ENCODE measurements at places on chromosomes 2 and 18.
A peak's percentile ranks its signal among the peaks of the same experiment; 100 is the strongest.

- no peak for DNase-seq
Measured at GRCh38 chr2:189512879-189513278, 67.7 kb downstream of the SLC40A1 start.

DNA sequence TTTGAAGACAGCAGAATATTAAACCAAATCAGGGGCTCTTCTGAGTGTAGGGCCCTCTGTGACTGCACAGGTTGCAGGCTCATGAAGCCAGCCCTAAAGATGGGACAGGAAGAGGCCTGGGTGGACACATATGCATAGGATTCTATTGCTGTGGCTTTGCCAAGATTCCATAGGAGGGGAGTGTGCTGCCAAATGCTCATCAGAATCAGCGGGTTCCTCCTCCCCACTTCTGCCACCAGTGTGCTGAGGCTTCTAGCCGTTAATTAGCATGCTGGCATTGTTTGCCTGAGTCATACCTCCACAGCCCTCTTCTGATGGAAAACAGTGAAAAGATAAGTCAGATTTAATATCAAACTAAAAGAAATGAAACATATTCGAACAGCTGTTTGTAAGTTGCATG lies 103.9 kb upstream of the TMEFF2 start:
- no peak for DNase-seq

DNA sequence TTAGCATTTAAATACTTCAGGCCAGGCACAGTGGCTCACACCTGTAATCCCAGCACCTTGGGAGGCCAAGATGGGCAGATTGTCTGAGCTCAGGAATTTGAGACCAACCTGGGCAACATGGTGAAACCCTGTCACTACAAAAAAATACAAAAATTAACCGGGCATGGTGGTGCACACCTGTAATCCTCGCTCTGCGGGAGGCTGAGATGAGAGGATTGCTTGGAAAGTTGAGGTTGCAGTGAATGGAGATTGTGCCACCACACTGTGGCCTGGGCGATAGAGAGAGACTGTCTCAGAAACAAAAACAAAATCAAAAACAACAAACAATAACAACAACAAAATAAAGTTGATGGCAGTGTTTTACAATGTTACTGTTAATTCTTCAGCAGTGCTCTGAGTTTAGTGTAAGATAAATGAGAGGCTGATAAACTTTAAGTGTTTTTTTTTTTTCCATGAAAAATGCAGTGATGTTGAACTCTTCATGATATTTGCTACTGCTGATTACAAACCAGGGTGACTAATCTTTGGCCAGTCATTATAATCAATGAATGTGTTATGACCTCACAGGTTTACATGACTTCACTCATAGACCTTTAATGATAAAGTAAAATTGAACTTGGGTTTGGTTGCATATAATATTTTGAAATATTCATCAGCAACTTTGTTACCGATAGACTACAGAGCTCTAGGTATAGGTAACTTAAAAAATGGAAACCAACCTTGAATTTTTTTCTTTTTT lies 2.5 kb downstream of the ITGAV start:
- DNase-seq, result no peak

DNA sequence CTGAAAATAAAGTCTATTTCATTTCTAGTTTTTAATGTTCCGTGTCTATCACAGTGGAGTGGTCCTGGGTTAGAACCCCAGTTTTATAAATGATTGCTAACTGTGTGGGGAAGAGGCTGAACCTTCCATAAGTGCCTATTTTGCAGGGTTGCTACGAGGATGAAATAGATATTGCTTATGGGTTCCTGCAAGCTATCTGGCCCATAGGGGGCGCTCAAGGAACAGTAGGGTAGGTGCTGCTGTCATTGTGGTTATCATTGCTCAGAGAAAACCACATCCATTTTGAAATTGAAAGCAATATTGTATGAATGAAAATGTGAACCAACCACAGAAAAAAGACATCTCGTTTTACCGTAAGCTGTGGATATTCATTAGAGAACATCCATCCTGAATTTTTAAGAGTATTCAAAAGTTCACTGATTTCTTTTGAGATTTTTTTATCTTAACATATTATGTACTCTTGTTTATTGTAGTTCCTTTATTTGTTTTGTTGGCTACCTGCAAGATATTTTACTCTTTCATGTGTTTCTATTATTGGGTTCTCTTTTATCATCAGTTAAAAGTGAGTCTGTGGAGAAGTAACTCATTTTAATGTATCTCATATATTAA lies 261.6 kb downstream of the NAPG start:
- DNase-seq, result peak; percentile 96

- peak; percentile 55 for DNase-seq
Measured at GRCh38 chr2:58834404-58834803, 593.3 kb upstream of the FANCL start.

- DNase-seq, result no peak
Measured at GRCh38 chr2:77232909-77233425, 289.2 kb downstream of the LRRTM4 start.

DNA sequence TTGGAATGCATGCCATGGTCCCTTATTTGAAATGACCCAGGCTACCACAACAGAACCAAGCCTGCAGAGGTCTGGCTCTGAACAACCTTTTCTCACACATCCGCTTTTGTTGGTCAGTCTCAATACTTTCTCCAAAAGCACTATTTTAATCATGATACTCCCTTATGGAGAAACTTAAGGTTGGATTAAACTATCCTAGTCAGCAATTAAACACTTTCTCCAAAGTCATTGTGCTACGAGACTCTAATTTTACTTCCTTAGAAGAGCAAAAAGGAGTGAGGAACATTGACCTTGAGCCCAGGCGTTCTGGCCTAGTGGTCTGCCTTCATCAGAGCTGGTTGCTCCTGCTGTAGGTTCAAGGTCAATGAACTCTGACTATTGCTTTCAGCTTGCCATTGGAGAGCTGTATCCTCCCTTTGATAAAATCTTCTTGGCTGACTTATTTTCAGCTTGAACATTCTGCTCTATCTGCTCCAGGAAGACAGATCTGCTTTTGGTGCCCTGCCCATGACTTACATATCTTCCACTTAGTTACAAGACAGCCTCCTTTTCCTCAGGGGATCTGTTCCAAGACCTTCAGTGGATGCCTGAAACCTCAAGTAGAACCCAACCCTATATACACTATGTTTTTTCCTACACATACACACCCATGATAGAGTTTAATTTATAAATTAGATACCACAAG lies 91.2 kb downstream of the NCKAP5 start:
- no peak for DNase-seq

DNA sequence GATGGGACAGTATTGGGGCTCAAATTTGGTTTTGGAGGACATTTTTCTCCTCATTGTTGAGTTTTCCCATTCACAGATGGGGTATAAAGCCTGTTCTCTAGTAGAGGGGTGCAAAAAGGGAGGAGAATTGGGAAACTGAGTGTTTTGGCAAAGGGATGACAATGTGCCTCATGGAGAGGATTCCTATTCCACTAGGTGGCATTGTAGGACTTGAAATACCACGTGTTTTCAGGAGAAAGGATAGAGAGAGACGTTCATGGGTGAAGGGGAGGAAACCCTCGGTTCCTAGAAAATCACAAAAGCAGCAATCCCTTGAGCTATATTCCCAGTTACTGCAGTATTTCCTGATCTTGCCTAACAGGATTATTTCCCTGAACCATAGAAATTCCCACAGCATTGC lies 113.7 kb upstream of the SRD5A2 start:
- DNase-seq, result no peak

DNA sequence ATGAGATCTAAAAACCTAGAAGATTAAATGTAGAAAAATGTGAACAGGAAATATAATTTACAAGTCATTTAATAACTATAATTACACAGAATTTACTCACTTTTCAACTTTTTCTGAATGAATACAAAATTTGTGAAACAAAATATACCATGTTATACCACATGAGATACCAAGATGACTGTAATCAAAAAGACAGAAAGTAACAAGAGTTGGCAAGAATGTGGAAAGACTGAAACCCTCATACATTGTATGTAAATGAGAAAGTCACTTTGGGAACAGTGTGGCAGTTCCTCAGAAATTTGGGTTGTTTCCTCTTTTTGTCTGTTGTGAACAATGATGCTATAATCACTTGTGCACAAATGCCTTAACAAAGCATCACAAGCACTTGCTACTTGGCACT lies 145.4 kb upstream of the ZNF804A start:
- DNase-seq, result no peak

DNA sequence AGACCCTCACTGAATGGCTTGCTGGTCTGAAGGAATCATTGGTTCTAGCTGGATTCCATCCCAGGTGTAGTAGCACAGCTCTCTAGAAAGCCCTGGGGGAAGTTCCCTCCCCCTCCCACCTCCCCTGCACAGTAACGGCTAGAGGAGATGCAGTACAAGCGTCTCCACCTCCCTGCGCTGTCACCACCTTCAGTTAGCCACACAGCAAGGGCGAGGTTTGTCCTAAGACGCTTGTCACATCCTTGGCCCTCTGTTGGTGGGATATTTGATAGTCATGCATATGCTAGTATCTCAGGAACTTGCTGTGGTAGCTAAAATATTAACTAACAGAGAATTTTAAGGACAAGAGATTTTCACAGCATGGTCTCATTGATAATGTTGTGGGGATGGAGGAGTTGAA lies 19.4 kb downstream of the TRAPPC12 start:
- no peak for DNase-seq

GRCh38 chr2:191942090-191942738 lies 95.3 kb upstream of the CAVIN2 start:
- DNase-seq, result no peak

GRCh38 chr2:224596289-224596688 lies 11.1 kb upstream of the CUL3 start:
- no peak for DNase-seq

GRCh38 chr2:189020179-189020578 lies 46.0 kb downstream of the COL3A1 start:
- no peak for DNase-seq
